ENCODE measurements at places on chromosomes 13 and 19.

GRCh38 chr13:49219647-49220035 is 497 bp upstream of the MLNR start:
- H3K27ac ChIP-seq = no peak overlapping the region
- H3K27me3 ChIP-seq = peaks cover 80% of the 10 kb centered on the region
- no peaks in the 10 kb centered on the region for H3K36me3 ChIP-seq
- DNase-seq = no peak

GRCh38 chr19:18593367-18594095 is 4.9 kb downstream of the REX1BD start:
- peak overlapping the region; percentile 37 for H3K4me3 ChIP-seq
- H3K36me3 ChIP-seq = peaks cover 10% of the 10 kb centered on the region
- H3K4me1 ChIP-seq = peaks cover 16% of the 10 kb centered on the region
- H3K27me3 ChIP-seq = peaks cover 57% of the 10 kb centered on the region

DNA sequence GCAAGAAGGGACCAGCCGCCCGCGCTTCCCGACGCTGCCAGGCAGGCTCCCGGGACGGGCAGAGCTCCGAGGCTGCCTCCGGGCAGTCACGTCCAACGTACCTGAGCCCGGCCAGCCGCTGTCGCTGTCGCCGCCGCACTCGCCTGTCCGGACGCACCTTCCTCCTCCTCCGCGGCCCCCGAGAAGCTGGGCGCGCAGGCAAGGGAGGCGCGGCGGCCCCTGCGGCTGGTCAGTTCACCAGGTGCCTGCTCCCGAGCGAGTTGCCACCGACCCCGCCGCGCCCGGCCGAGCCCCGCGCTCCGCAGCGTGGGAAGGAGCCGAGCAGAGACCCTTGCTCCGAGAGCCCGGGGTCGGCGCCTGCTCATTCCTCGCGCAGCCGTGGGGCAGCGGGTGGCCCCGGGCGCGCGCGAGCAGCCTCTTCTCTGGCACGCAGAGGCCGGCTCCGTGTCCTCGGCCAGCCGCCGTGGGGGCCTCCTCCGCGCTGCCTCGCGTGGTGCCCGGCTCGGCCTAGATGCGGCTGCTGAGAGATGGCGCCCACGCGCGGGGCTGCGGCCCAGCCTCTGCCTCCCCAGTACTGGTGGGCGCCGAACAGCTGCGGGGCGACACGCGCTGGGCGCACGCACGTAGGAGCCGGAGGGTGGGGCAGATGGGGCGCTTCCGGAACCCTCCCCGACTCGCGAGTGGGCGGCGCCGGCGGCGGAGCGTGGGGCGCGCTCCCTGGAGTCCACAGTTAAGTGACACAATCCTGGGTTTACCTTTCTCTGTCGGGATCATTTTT is 419.4 kb downstream of the UQCRFS1 start:
- DNase-seq = no peak
- H3K4me3 ChIP-seq = peak overlapping the region; percentile 14
- no peaks in the 10 kb centered on the region for H3K4me1 ChIP-seq
- H3K27ac ChIP-seq = no peak overlapping the region
- H3K27me3 ChIP-seq = peaks cover 14% of the 10 kb centered on the region

DNA sequence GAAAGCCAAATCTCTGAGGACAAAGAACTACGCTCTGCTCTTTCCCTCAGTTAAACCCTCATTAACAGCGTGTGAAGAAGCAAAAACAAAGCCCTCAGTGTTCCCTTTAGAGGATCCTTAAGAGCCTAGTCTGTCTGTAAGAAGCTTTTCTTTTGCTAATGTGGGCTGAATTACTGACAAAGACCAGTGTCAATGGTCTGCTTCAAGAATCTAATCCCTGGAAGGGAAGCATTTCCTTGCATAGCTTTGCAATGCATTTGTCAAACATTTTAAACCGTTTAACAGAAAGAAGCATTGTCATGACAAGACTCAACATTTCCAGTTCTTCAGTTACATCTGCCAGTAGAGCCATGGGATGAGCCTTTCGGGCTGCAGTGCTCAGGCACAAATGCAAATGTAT is 64.9 kb downstream of the EDNRB start:
- H3K27me3 ChIP-seq = no peaks in the 10 kb centered on the region
- DNase-seq = no peak
- H3K36me3 ChIP-seq = no peaks in the 10 kb centered on the region
- no peak overlapping the region for H3K4me3 ChIP-seq
- H3K27ac ChIP-seq = no peak overlapping the region

GRCh38 chr19:48814895-48815294 is 4.1 kb upstream of the BCAT2 start:
- H3K36me3 ChIP-seq = no peaks in the 10 kb centered on the region
- no peak overlapping the region for H3K27ac ChIP-seq
- H3K4me1 ChIP-seq = peaks cover 4% of the 10 kb centered on the region
- no peak overlapping the region for H3K4me3 ChIP-seq
- DNase-seq = no peak
- peaks cover 17% of the 10 kb centered on the region for H3K27me3 ChIP-seq

DNA sequence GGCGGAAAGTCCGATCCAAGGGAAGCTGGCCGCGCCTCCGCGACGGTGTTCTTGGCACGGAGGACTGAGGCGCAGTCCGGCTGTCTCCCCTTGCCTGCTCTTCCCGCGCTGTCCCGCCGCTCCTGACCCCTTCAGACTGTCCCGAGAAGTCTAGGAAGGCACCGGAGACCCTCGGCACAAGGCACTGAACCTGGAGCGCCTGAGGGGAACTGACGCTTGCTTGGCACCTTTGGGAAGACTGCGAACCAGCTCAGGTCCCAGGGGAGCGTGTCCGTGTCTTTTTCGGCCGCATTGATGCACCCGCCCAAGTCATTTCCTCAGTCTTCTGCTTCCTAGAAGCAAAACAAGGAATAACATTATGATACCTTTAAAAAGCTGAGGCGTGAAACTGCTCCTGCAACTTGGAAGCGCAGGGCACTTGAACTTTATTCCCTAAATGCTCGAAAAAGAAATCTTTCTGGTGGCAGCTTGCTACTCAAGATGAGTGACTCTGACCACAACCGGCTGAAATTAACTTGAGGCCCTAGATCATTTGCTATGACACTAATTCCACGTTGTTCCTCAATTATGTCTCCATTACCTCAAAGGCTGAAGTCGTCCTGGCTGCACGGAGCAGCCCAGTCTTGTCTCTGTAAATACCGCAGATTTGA is 735 bp upstream of the FLT1 start:
- peak overlapping the region; percentile 44 for H3K4me3 ChIP-seq
- H3K27me3 ChIP-seq = peaks cover 67% of the 10 kb centered on the region
- peaks cover 25% of the 10 kb centered on the region for H3K4me1 ChIP-seq
- no peaks in the 10 kb centered on the region for H3K36me3 ChIP-seq

DNA sequence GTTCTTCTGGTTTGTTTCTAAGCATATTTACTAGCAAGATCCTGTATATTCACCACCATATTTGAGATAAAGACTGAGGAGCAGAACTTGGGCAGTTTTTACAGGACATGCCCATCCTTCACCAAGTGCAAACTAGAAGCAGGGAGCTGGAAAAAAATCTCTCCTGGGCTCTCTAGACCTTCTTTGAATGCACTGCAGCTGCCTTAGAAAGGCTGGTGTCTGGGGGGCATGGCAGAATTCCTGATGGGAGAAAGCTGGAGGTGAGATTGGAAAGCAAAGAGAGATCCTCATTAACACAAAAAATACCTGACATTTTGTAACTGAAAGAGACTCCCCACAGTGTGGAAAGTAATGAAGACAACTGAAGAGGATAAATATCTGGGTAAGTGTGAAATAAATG is 1612.1 kb downstream of the OLFM4 start:
- no peaks in the 10 kb centered on the region for H3K36me3 ChIP-seq
- H3K4me3 ChIP-seq = no peak overlapping the region
- no peaks in the 10 kb centered on the region for H3K4me1 ChIP-seq
- no peak for DNase-seq

- H3K27me3 ChIP-seq = no peaks in the 10 kb centered on the region
- no peak overlapping the region for H3K4me3 ChIP-seq
- DNase-seq = no peak
- H3K27ac ChIP-seq = no peak overlapping the region
Observed at GRCh38 chr13:72255908-72256307, 388.9 kb upstream of the DACH1 start.

DNA sequence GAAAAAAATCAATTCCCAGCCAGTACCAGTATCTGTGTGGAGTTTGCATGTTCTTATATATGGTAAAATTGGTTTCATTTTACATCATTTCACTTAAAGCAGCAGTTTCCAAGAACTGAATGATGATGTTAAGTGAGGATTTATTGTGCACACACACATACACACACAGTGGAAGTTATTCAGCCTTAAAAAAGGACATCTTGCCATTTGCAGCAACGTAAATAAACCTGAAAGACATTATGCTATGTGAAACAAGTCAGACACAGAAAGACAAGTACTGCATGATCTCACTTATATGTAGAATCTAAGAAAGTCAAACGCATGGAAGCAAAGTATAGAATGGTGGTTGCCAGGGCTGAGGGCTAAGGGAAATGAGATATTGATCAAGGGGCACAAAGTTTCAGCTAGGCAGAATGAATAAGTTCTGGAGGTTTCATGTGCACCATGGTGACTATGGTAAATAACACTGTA is 5.3 kb downstream of the SIGLECL1 start:
- DNase-seq = no peak
- no peak overlapping the region for H3K27ac ChIP-seq
- H3K27me3 ChIP-seq = no peaks in the 10 kb centered on the region
- H3K36me3 ChIP-seq = no peaks in the 10 kb centered on the region

DNA sequence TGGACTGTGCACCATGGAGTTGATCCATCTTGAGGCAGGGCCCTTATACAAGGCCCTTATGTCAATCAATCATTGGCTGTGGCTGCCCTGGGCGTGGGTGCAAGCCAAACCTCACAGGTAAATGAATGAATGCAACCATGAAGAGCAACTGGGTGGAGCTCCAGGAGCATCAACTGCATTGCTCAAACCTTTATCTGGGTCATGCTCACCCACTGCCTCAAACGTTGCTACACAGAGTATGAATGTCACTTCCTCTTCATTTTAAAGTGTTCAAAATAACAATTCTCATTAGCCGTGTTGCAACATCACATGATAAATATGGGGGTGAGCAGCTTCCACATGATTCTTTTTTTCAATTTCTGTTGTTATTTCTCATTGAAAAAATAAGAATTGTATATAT is 6.4 kb upstream of the ZNF333 start:
- no peaks in the 10 kb centered on the region for H3K27me3 ChIP-seq
- H3K4me3 ChIP-seq = no peak overlapping the region
- H3K4me1 ChIP-seq = no peaks in the 10 kb centered on the region
- no peak overlapping the region for H3K27ac ChIP-seq
- no peak for DNase-seq
- H3K36me3 ChIP-seq = no peaks in the 10 kb centered on the region

DNA sequence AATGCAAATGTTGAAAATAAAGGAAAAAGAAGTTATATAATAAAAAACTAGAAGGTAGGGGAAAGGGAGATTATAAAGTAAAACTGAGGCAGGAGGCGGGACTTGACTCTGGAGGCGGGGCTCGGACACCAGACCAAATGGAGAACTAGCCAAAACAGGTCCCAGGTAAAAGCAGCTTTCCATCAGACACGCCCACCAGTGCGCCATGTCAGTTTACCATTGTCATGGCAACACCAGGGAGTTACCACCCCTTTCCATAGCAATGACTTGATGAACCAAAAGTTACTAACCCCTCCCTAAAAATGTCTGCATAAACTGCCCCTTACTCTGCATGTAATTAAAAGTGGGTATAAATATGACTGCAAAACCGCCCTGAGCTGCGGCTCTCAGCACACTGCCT is 70.9 kb downstream of the PEPD start:
- no peaks in the 10 kb centered on the region for H3K27me3 ChIP-seq
- H3K36me3 ChIP-seq = no peaks in the 10 kb centered on the region
- no peak overlapping the region for H3K4me3 ChIP-seq
- no peak overlapping the region for H3K27ac ChIP-seq
- DNase-seq = no peak

GRCh38 chr13:47628666-47629065 is 372.4 kb downstream of the SUCLA2 start:
- no peak for DNase-seq
- no peak overlapping the region for H3K27ac ChIP-seq
- no peaks in the 10 kb centered on the region for H3K27me3 ChIP-seq
- H3K4me1 ChIP-seq = no peaks in the 10 kb centered on the region

DNA sequence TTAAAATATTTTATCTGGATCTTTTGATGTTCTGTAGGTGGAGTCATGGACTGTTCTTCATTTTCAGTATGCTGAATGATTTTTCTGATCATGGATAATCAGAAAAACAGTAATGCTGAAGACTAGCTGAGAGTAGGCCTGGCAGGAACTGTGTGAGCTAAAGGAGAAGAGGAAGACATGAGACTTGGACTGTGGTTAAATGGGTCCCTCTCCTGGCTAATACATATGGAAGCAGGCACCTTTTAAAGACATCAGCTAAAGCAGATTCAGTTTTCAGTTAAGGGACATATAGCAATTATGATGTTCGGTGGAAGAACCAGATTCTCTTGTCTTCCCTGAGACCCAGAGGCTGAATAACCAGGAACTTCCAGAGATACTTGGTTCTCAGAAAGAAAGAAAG is 169.4 kb downstream of the OLFM4 start:
- H3K4me1 ChIP-seq = no peaks in the 10 kb centered on the region
- no peaks in the 10 kb centered on the region for H3K36me3 ChIP-seq
- H3K27me3 ChIP-seq = peaks cover 30% of the 10 kb centered on the region
- no peak for DNase-seq

DNA sequence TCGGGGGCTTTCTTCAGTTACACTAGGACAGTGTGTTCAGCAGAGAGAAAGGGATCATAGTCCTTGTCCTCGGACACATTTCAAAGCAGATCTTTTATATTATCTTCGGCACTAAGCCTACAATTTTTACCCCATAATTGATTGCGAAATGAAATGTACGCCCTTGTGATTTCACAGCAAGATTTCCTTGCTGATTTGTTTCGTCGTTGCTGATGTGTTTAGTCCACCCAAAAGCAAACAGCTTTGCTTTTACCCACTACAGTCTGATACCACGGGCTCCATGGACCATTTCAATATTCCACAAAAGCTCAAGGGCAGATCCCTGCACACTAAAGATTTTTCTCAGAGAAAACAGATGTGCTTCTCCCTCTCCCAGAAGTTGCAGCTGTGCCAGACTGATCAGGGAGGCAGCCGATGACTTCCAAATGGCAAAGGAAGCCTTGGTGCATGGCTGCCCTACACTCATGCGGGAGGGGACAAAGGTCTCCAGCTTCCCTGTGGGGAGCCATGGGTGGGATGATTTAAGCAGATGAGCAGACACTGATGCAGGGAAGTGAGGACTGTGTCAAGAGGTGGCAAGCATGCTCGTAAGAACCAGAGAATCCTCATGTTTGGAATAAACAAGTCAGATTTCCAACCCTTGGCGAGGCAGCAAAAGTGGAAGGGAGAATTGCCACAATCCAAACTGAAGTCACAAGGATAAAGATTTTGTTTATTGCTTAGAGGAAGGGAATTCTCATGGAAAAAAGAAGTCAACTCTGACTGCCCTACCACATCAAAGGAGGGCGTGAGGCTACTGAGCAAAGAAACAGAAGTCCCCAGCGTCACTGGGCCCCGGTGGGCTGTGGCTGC is 81.1 kb downstream of the STK24 start:
- H3K27ac ChIP-seq = peak overlapping the region; percentile 15
- DNase-seq = no peak
- no peak overlapping the region for H3K4me3 ChIP-seq
- H3K36me3 ChIP-seq = peaks cover 22% of the 10 kb centered on the region
- H3K4me1 ChIP-seq = peaks cover 7% of the 10 kb centered on the region
- no peaks in the 10 kb centered on the region for H3K27me3 ChIP-seq

GRCh38 chr13:41644742-41645141 is 187.4 kb downstream of the RGCC start:
- no peak overlapping the region for H3K27ac ChIP-seq
- no peak overlapping the region for H3K4me3 ChIP-seq
- H3K27me3 ChIP-seq = no peaks in the 10 kb centered on the region
- DNase-seq = no peak
- H3K4me1 ChIP-seq = peaks cover 3% of the 10 kb centered on the region
- H3K36me3 ChIP-seq = no peaks in the 10 kb centered on the region
